Left ventricle myocardium superior (tissue), 1 donor: ENCODE measurements at places on chromosomes 2 and 18. TPM values are rescaled to one million over a fixed set of nuclear protein-coding genes. Genes with fewer than 3 reads are reported as not detected.

Gene GPR35
- total RNA-seq: 2.1 TPM

DNA sequence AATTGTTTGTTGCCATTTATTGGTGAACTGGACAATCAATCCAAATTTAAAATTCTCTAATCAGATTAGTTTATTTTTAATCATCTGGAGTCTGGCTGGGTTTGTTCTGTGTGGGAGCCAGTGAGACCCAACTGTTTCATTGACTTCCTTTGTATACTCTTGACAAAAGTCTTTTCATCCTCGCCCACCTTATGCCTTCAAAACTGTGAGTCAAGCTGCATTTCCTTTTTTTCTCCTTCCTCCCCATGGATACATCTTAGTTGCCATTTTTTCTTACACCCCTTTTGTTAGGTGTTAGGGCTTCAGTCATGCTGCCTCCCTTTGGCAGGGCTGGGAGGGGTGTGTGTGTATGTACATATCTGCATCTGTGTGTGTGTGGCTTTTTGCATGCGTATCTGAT lies 117.6 kb downstream of the PRKCE start:
- no peak for DNase-seq

GRCh38 chr18:68662754-68663153 lies 52.2 kb downstream of the TMX3 start:
- no peak for DNase-seq

DNA sequence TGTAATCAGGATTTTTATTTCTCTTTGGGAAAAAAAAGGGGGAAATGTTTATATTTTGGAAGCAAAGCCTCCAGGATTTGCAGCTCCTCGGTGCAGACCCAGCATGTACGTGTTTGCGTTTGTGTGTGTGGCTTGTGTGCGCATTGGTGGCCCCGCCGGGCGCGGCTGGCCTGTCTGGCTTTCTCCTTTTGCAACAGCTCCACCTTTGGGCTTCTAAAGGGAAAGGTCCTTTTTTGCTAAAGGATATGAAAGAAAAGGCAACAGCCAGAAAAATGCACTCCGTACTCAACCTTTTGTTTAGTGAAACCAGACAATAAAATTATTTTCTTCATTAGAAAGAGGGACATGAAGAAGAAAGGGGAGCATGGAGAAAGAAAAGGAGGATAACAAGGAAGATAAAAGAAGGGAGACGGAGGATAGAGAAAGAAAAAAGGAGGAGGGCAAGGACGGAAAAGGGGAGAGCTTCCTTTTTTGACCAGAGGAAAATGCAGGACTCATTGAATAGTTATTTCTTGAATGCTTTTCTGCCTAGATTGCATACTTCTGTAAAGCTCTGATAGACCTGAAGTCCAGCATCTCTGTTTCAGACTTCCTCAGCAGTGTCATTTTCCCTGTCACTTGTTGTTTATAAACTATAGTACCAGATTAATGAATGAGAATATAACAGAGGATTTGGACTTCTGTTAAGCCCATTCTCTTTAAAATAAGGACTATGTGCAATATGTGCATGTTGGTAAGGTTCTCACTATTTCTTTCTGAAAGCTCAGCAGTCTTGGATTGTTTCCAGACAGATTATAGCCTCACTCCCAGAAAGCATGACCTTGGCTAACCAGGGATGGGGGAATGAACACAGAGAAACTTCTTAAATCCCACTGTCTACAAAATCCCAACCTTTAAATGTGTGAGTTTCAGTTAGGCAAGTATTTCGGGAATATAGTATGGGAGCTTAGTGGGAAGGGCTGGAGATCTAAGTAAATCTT lies 563.1 kb upstream of the PIK3C3 start:
- DNase-seq: peak; percentile 41

DNA sequence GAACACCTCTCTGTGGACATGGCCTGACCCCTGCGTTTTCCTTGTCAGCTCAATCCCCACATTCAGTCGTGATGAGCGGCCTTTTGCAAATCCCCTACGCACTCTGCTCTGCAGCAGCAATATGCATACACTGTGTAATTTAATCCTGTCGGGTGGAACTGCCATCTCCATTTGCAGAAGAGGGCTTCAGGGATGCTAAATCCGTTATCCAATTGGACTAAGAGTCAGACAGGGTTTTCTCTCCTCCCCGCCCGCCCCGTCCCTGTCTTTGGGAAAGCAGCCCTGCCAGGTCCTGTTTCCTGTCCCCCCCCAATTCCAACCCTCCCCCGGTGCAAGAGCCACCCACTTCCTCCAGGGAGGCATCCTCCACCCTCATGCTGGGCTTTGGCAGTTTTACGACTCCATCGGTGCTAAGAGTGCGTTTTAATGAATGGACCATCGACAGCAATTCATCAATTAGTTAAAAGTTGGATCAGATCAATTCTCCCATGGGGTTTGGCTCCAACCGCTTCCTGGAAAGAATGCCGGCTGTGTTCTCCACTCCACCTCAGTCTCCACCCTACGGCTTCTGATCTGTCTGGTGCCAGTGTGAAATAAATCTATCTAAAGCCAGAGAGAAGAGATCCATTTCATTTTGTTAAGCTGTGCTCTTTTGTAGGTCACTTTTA lies 53.5 kb upstream of the ASAP2 start:
- DNase-seq: no peak

- DNase-seq: no peak
Measured at GRCh38 chr2:101717071-101717845, 19.8 kb downstream of the MAP4K4 start.

DNA sequence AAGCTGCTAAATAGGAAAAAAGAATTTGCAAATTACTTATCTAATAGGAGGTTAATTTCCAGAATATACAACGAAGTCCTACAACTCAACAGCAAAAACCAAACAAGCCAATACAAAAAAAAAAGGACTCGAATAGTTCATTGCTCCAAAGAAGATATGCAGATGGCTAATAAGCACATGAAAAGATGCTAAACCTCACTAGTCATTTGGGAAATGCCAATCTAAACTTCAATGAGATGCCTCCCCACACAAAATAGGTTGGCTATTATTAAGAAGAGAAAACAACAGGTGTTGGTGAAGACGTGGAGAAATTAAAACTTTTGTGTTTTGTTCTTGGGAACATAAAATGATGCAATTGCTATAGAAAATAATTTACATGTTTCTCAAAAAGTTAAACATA lies 1634.4 kb upstream of the DDX18 start:
- DNase-seq: no peak
